ENCODE measurements at places on chromosomes 5 and 9.

DNA sequence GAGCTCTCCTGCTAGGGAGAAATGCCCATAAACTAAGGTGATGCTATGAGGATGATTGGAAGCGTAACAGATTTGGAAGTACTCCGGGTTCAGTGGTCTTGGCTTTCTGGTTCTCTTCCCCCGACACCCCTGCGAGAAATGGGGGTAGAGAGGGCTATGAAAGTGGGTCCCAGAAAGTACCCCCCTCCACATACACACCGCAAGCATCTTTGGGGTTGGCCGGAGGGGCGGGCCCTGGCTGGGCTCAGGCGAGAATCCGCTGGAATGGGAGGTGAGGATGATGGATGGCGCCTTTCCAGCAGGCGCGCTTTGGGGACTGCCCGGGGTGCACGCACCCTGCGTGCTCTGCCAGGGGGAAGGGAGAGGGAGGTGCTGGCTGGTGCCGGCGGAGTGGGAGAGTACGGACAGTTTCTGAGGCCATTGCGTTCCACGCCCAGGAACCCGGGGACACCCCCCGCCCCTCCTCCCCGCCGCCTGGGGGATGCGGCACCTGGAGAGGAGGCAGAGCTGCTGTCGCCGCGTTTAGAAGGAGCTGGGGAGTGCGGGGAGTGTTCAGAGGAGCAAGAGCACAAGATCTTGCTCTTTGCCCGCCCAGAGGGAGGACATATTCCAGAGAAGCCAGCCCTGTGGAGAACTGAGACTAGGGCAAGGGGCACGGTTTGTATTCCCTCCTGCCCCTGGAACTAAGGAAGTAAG is 1.9 kb downstream of the PCSK5 start:
- peak; percentile 44 for DNase-seq

DNA sequence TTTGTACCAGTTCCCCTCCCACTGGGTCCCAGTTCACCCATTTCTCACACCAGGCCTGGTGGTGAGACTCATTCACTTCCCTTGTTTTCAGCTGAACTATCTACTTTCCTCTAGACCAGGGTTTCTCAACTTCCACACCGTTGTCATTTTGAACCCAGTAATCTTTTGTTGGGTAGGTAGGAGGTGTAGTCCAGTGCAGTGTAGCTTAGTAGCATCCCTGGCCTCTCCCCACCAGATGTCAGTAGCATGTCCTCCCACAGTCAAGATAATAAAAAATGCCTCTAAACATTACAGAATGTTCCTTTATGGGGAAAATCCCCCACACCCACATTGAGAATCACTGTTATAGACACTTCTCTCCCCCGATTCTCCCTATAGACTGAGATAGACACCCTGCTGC is 299.1 kb downstream of the EPB41L4A start:
- no peak for DNase-seq

GRCh38 chr5:55633574-55634208 is 78.4 kb downstream of the SLC38A9 start:
- DNase-seq: peak; percentile 73

- DNase-seq: no peak
Measured at GRCh38 chr5:75265731-75266130, 29.1 kb upstream of the ANKRD31 start.

GRCh38 chr9:127388037-127388855 is 8.7 kb upstream of the SLC2A8 start:
- DNase-seq: peak; percentile 59

- peak; percentile 77 for DNase-seq
Measured at GRCh38 chr5:160369990-160370712, at the start of gene C1QTNF2. Gene C1QTNF2 (minus strand): TSS chr5:160370626. CDS start chr5:160355011, 15,615 bp downstream.

GRCh38 chr5:115850744-115851416 is 9.1 kb downstream of the AP3S1 start:
- no peak for DNase-seq

DNA sequence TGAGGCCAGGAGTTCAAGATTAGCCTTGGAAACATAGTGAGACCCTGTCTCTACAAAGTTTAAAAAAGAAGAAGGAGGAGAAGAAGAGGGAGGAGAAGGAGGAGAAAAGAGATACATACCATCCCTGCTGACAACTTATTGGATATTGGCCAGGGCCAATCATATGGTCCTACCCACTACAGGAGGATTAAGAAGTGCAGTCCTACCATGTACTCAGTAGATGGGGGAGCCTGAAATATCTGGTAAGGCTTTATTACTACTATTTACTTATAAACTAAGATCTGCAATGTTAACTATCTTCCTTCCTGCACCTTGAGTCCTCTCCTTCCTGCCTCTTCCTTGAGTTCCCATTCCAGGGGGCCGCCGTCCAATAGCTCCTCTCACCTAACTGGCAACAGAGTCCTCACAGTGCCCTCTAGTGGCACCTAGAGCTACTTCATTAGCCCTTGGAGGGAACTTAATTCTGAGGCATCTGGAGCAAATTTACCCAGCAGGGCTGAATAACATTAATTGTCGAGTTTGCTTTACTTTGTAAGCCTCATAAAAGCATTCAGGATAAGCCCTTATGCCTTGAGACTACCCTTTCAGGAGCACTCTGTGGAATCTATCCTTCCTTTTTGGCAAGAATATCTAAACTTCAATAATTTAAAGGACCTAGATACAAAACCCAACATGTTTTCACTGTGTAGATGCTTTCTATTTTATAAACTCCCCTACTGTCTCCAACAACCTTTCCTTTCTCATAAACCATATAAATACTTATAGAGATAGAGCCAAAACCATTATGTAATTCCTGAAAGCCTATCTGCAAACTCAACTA is 39.1 kb upstream of the RANBP6 start:
- DNase-seq: peak; percentile 73

DNA sequence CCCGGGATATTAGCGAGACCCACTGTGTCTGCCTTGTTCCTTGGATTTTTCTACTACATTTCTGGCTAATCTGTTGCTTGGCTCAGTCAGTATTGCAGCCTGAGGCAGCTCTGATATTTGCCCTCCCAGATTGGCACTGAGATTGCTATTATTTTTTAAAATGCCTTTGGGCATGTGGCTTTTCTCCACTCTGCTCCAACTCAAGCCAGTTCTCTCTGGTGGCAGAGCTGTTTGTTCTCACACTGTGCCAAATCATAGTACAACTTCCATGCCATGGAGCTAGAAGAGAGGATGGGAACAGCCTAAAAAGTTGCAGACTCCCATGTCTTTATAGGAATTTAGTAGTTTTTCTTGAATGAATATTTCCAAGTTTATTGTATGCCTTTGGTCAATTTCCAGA is 155.9 kb upstream of the ATP10B start:
- no peak for DNase-seq

GRCh38 chr5:37717613-37718431 is 122.0 kb downstream of the GDNF start:
- DNase-seq: peak; percentile 36

GRCh38 chr5:139837711-139838380 is 42.2 kb downstream of the PSD2 start:
- peak; percentile 6 for DNase-seq

- no peak for DNase-seq
Measured at GRCh38 chr9:128505414-128505765, 871 bp downstream of the GLE1 start.

- DNase-seq: no peak
Measured at GRCh38 chr9:16082796-16083195, 530.0 kb downstream of the CCDC171 start.

DNA sequence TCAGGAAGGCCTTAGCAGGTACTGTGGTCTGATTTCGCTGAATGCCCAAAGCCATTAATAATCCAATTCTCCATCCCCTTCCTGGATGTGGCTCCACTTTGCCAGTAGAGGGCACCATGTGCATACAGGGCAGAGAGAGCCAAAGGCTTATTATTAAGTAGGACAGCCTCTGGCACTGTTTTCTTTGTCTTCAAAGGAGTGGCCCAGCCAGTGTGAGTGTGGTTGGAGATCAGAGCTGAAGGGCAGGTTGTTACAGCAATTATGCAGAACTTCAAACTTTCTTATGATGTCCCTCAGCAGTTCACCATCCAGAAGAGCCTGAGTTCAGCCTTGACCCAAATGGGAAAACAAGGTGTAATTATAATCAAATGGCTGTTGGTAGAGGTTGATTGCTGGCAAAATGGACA is 38.6 kb upstream of the CEMIP2 start:
- DNase-seq: peak; percentile 48

- DNase-seq: no peak
Measured at GRCh38 chr9:93017621-93018020, 40.9 kb upstream of the SUSD3 start.

DNA sequence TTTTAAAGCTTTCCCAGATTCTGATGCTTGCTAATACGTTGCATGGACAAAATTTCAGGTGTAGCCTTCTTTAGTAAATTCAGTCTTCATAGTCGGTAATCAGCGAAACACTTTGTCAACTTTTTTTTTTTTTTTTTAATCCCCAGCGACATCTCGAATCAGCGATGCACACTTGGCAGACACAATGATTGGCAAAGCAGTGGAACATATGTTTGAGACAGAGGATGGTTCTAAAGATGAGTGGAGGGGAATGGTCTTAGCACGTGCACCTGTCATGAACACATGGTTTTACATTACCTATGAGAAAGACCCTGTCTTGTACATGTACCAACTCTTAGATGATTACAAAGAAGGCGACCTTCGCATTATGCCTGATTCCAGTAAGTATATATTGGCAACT is 66.8 kb upstream of the NXNL2 start:
- DNase-seq: no peak

DNA sequence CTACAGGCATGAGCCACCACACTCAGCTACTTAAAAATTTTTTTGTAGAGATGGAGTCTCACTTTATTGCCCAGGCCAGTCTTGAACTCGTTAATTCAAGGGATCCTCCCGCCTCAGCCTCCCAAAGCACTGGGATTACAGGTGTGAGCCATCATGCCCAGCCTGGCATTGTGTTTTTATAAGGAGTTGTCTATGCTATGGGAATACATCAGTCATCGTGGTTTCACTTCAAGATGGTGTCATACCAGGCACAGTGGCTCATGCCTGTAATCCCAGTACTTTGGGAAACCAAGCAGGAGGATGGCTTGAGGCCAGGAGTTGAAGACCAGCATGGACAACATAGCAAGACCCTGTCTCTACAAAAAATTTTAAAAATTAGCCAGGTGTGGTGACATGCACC is 49.7 kb downstream of the CYSTM1 start:
- DNase-seq: no peak

DNA sequence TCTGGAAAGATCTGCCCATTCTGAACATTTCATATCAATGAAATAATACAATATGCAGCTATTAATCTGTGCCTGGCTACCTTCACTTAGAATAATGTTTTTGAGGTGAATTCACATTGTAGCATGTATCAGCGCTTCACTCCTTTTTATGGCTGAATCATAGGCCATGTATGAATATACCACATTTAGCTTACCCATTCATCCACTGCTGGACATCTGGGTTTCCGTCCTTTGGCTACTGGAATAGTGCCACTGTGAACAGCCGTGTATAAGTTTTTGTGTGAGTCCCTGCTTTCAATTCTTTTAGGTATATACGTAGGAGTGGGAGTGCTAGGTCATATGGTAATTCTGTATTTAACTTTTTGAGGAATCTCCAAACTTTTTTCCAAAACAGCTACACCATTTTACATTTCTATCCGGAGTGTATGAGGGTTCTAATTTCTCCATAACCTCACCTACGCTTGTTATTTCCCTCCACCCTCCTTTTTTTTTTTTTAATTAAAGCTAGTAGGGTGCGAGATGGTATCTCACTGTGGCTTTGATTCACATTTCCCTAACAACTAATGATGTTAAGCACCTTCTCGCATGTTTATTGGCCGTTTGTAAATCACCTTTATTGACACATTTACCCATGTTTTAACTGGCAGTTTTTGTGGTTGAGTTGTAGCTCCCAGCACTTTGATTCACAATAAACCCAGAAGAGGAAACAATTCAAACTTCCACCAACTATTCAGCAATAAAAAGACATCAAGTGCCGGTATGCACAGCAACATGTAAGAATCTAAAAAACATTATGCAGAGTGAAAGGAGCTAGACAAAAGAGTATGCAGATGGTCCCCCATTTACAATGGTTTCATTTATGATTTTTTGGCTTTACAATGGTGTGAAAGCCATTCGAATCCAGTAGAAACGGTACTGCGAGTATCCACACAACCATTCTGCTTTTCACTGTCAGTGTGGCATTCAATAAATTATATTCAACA is 8.1 kb downstream of the SEMA4D start:
- DNase-seq: no peak

- no peak for DNase-seq
Measured at GRCh38 chr9:122058051-122058450, 35.1 kb downstream of the TTLL11 start.

DNA sequence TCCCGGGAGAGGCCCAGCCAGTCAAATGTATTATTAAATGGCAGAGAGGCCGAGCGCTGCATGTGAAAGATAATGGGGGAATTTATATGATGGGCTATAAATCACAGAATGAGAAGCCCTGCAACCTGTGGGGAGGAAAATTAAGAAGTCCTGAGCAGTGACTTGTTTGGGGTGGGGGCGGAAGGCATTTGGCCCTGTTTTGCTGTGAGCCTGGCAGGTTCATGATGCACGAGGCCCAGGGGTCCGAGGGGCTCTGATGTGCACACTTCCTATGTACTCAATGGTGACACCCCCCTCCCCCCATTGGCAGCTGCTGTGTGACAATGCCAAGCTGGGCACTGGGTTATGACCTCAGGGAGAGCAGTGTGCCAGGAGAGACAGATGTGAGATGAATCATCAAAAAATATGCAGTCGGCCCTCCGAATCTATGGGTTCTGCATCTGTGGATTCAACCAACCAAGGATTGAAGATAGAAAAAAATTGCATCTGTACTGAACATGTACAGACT is 13.7 kb upstream of the DAB2IP start:
- no peak for DNase-seq

DNA sequence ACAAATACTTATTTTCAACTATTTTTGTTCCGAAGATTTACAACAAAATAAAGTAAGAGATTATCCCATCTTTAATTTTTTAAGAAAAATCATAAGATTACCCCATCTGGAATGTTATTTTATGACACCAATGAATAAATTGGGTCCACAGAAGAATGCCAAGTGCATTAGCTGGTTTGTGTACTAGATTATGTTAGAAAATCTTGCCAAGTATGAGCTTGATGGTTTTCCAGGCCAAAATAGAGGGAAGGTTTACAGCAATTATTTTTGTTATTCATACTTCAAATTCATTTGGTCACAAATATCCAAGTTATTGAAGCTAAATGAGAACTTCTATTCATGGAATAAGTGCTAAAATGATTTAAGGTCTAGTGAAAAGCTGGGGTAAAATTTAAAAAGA is 109.4 kb upstream of the DMRTA1 start:
- DNase-seq: no peak

DNA sequence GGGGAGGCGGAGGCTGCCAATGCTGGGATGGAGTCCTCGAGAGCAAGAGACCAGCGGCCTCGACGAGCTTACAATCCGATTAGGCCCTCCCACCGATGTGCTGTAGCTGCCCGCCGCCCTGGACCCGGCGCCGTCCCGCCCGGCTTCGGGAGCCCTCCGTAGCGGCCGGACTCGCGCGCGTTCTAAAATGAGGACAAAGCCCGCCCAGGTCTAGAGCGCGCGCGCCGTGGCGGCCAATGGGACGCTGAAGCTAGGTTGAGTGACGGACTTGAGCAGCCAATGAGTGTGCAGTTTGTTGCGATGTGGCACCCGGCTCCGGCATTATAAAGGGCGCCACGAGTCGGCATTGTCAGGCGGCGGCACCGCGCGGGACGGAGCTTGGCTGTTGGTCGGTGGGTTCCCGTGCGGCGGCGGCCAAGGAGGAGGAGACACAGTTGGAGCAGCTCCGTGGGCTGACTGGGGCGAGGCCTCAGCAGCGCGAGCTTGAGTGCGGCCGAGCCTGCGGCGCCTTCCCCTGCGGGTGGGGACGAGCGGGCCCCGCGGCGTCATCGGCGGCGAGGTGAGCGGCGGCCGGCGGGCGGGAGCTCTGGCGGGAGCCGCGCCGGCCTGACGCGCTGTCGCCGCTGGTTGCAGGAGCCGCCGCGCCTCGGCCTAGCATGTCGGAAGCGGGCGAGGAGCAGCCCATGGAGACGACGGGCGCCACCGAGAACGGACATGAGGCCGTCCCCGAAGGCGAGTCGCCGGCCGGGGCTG is at the start of gene HNRNPAB:
Gene HNRNPAB, plus strand, starts transcription at position 352 of the 753 bp plus-strand sequence. Its CDS starts 305 bp downstream, at position 657.
- peak; percentile 96 for DNase-seq

All from left cardiac atrium (tissue), 4 donors.